ENCODE measurements at places on chromosomes 16 and 17. TPM values are rescaled to one million over a fixed set of nuclear protein-coding genes. Genes with fewer than 3 reads are reported as not detected.

- no peak for DNase-seq
These were observed 72.7 kb upstream of the MYOCD start for GRCh38 chr17:12592941-12593340.

DNA sequence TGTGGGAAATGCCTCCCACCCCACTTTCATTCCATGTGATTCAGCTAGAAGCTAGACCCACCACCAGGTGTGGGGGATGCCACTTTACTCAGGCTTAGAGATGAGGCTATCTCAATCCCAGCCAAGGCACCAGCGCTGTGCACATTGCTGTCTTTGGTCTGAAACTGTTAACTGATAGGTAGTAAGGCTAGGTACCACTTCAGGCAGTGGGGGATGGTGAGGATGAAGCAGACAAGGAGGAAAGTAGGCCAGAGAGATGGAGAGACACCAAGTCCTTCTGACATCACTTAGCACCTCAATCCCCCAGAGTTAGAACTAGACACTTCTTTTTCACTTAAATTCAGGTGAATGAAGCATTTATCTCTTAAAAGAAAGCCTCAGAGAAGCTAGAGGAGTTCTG is 35.8 kb downstream of the ADAMTS18 start:
- DNase-seq: no peak

CCL8 gene
- not detected for total RNA-seq

DNA sequence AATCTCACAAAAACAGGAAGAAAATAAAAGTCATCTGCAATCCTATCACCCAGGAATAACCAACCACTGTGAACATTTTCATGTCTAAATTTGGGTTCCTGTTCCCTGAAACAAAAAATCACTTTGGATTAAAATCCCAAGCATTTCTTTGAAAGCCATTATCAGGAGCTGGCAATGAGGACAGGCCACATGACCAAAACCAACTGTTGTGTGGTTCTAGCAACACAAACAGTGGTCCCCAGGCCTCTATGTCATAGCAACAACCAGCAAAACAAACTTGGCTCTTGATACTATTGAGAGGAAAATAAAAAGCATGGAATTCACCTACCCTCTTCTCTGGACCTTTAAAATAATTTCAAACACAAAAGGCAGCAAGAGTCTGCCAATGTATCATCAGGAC is 252.5 kb downstream of the SLC39A11 start:
- DNase-seq: no peak

- no peak for DNase-seq
These were observed 15.6 kb upstream of the CBFA2T3 start for GRCh38 chr16:88992351-88993165.

DNA sequence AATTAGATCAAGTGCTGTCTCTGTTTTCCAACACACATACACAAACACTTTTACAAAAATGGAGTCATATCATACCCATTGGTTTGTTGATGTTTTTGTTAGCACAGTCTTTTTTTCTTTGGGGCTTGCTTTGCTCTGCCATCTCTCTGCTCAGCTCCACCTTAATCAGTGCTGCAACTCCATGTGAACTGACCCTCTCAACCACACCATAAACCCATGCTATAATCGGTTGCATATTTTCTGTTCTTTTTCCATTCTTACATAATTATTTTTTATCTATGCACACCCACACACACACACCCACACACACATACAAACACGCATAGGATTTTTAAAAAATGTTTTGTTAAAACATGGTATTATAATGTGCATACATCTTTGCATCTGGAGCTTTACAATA is 91.0 kb upstream of the CDH13 start:
- DNase-seq: no peak

DNA sequence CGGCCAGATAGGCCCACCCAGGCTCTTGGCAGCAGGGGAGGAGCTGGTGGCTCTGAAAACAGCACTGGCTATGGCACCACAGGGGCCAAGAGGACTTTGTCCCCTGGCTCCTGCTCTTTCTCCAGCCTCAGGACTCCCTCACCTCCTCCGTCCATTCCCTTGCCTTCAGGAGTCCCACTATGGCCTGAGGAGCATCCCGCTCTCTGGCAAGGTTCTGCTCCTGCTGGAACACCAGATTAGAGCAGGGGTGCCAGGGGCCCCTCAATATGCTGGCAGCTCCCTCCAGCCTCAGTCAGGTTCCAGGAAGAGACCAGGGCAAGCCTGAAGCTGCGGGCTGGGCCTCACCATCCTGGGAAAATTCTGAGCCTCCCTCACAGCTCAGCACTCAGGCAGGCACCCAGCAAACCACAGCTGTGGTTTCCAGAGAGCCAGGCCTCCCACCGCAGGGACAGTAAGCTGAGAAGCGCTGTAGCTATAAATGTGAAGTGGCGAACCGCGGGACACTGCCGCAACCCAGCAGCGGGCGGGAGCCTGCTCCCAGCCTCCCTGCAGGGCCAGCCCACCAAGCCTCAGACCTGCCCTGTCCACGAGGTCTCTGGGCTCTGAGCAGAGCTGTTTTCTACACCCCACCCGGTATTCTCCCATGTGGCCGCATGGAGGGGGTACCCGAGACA is 25.7 kb downstream of the C17orf100 start:
- no peak for DNase-seq

CHD9NB gene
- 26.2 TPM for total RNA-seq

GRAPL gene
- 10.7 TPM for total RNA-seq

GRCh38 chr16:89880477-89881367 is 7.3 kb downstream of the TCF25 start:
- DNase-seq: no peak

DNA sequence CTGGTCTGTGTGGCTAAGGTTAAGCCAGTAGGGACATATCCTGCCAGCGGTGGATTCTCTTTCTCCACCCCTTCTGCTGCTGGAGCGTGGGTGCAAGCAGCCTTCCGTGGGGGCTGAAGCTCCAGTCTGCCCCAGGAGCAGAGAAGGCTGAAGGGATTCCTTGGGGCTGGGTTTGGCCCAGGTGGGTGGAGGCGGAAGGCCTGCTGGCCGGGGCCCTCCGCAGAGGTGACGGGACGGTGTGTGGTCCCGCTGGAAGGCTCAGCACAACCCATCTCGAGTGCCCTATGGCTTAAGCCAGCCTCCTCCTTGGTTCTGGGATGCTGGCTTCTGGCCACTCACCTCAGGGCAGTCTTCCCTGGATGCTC is 13.1 kb downstream of the TIMM22 start:
- DNase-seq: no peak

All from kidney (tissue), 22 donors.